ENCODE measurements at places on chromosomes 13 and 19. TPM values are rescaled to one million over a fixed set of nuclear protein-coding genes. Genes with fewer than 3 reads are reported as not detected.

- peak overlapping the region; percentile 15 for H3K4me3 ChIP-seq
- H3K27me3 ChIP-seq, result no peaks in the 10 kb centered on the region
- no peaks in the 10 kb centered on the region for H3K36me3 ChIP-seq
- no peak for DNase-seq
These were observed 172.5 kb upstream of the MIR17HG start for GRCh38 chr13:91174886-91175501.

GRCh38 chr19:15014579-15014978, 34.7 kb upstream of the CASP14 start:
- H3K4me3 ChIP-seq, result no peak overlapping the region
- no peaks in the 10 kb centered on the region for H3K27me3 ChIP-seq

DNA sequence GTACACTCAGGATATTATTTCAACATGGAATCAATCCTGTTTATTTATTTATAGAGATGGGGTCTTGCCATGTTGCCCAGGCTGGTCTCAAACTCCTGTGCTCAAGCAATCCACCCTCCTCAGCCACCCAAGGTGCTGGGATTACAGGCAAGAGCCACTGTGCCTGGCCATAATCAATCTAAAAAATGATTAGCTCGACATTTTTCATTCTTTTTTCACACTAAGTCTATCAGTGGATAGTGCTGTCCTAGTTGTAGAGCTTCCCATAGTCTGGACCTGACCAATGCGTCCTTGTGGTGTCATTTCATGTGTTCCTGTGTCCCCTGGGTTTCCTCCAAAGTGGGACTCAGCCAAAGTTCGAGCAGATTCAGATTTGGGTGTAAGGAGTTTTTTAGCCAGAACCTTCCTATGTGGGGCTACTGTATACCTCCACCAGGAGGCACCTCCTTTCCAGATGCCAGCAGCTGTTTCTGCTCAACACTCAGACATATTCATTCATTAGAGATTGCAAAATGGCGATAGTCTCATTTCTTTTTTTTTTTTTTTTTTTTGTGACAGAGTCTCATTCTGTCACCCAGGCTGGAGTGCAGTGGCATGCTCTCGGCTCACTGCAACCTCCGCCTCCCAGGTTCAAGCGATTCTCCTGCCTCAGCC, 61.1 kb downstream of the MAP4K1 start:
- H3K4me3 ChIP-seq, result no peak overlapping the region
- H3K36me3 ChIP-seq, result no peaks in the 10 kb centered on the region
- DNase-seq, result no peak
- no peaks in the 10 kb centered on the region for H3K4me1 ChIP-seq

Gene GRIK5
- total RNA-seq, result 2.3 TPM

DNA sequence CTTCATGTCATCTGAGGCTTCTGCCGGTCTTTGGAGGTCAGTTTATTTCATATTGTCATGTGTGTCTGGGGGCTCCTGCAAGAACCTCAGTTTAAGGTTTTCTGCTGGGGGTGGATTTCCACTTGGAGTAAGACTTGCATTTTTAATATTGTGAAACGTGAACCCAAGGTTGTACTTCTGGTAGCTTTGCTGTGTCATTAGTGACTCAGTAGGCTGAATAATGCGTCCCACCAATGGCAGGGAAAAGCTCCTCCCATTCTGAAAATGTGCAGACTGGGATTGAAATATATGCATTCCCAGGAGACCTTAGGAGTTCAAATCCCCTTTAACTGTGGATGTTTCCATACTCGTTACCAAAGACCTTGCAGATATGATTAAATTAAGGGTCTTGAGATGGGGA, 46.2 kb downstream of the ING1 start:
- H3K4me3 ChIP-seq, result no peak overlapping the region
- no peak overlapping the region for H3K27ac ChIP-seq
- DNase-seq, result no peak
- H3K36me3 ChIP-seq, result no peaks in the 10 kb centered on the region
- no peaks in the 10 kb centered on the region for H3K4me1 ChIP-seq
- no peaks in the 10 kb centered on the region for H3K27me3 ChIP-seq

- no peaks in the 10 kb centered on the region for H3K4me1 ChIP-seq
- H3K27me3 ChIP-seq, result no peaks in the 10 kb centered on the region
- no peak overlapping the region for H3K27ac ChIP-seq
- no peak overlapping the region for H3K4me3 ChIP-seq
- H3K36me3 ChIP-seq, result no peaks in the 10 kb centered on the region
- no peak for DNase-seq
These were observed 491.0 kb downstream of the TBC1D4 start for GRCh38 chr13:74990992-74991391.

- H3K4me1 ChIP-seq, result peaks cover 12% of the 10 kb centered on the region
- DNase-seq, result peak; percentile 85
- peak overlapping the region; percentile 94 for H3K27ac ChIP-seq
- peaks cover 8% of the 10 kb centered on the region for H3K36me3 ChIP-seq
- no peaks in the 10 kb centered on the region for H3K27me3 ChIP-seq
These were observed 984 bp downstream of the RPS11 start for GRCh38 chr19:49497047-49497788.

DNA sequence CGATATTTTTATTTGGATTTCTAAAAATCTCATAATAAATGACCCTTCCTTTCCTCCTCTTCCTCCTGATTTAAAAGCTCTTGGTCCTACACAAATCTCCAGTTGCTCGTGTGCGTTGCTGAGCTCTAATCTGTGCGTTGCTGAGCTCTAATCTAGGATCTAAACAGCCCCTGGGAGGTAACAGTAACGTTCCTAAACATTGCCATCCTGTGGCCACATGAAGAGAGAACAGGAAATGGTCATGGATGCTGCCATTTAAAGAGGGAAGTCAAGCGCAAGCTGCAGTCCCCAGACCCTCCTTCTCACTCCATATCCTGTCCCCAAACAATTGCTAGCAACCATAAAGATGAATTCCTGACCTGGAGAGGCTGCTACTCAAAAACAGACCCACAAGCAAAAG, 170.8 kb downstream of the NUFIP1 start:
- H3K4me1 ChIP-seq, result no peaks in the 10 kb centered on the region
- H3K27ac ChIP-seq, result no peak overlapping the region
- no peak for DNase-seq
- H3K36me3 ChIP-seq, result no peaks in the 10 kb centered on the region

GRCh38 chr13:44368599-44369368, 4.8 kb upstream of the SERP2 start:
- no peaks in the 10 kb centered on the region for H3K27me3 ChIP-seq
- peak; percentile 74 for DNase-seq
- H3K36me3 ChIP-seq, result no peaks in the 10 kb centered on the region
- H3K4me3 ChIP-seq, result no peak overlapping the region
- peak overlapping the region; percentile 88 for H3K27ac ChIP-seq

Gene LGALS14
- total RNA-seq, result not detected

DNA sequence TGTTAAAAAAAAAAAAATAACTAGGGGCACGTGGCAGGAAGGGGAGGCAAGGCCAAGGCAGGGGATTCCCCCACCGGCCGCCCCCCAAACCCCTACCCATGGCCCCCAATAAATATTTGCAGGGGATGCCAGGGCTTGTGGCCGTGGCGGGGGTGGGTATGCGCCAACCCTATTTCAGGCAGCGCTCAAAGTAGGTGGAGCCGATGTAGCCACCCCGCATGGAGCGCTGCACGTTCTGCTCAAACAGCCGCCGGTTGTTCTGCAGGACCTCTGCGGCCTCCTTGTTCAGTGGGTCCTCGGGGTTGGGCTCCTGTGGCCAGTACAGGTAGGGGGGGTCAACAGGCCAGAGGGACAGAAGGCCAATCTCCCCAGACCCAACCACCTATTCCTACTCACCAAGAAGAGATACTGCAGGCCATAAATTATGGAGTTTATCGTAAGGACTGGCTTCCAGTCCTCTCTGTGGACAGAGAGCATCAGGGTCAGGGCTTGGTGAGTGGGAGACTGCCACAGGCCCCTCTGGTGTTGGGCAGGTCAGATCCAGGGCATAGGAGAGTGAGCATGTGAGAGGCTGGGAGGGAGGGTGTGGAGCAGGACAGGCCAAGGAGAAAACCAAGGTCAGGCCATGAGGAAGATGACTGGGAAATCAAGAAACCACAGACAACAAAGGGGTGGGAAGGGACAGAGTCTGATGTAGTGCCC, 1.2 kb upstream of the CHMP2A start:
- H3K27me3 ChIP-seq, result no peaks in the 10 kb centered on the region

GRCh38 chr13:96730676-96731075, 263.6 kb downstream of the OXGR1 start:
- no peaks in the 10 kb centered on the region for H3K4me1 ChIP-seq
- no peaks in the 10 kb centered on the region for H3K36me3 ChIP-seq
- no peak for DNase-seq
- no peaks in the 10 kb centered on the region for H3K27me3 ChIP-seq

- no peaks in the 10 kb centered on the region for H3K36me3 ChIP-seq
- peaks cover 7% of the 10 kb centered on the region for H3K4me1 ChIP-seq
- H3K27ac ChIP-seq, result no peak overlapping the region
- no peak for DNase-seq
- H3K27me3 ChIP-seq, result no peaks in the 10 kb centered on the region
- no peak overlapping the region for H3K4me3 ChIP-seq
These were observed 10.9 kb downstream of the ACP4 start for GRCh38 chr19:50801107-50801506.

DNA sequence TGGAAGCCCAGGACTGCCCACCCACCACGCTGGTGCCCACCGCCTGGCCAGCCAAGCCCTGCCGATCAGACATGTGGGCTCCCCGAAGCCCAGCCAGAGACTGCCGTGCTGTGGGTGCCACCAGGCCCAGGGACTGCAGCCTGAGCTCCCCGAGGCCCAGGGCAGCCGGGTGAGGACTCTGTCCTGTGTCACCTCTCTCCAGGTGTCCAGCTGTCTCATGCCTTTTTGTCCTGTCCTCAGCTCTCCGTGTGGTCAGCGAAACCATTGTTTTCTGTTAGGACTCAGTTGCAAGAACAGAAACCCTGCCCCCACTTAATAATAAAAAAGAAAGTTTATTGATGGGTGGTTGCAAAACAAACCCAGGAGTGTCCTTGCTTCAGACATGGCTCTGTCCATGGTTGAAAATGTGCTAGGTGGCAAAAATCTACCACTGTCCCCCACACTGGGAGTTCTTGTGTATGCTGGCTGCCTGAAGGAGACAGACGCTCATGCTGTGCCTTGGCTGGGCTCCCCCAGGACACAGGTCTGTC, 9.9 kb downstream of the PLEKHF1 start:
- no peaks in the 10 kb centered on the region for H3K4me1 ChIP-seq
- H3K36me3 ChIP-seq, result no peaks in the 10 kb centered on the region
- no peak overlapping the region for H3K4me3 ChIP-seq
- H3K27me3 ChIP-seq, result no peaks in the 10 kb centered on the region

DNA sequence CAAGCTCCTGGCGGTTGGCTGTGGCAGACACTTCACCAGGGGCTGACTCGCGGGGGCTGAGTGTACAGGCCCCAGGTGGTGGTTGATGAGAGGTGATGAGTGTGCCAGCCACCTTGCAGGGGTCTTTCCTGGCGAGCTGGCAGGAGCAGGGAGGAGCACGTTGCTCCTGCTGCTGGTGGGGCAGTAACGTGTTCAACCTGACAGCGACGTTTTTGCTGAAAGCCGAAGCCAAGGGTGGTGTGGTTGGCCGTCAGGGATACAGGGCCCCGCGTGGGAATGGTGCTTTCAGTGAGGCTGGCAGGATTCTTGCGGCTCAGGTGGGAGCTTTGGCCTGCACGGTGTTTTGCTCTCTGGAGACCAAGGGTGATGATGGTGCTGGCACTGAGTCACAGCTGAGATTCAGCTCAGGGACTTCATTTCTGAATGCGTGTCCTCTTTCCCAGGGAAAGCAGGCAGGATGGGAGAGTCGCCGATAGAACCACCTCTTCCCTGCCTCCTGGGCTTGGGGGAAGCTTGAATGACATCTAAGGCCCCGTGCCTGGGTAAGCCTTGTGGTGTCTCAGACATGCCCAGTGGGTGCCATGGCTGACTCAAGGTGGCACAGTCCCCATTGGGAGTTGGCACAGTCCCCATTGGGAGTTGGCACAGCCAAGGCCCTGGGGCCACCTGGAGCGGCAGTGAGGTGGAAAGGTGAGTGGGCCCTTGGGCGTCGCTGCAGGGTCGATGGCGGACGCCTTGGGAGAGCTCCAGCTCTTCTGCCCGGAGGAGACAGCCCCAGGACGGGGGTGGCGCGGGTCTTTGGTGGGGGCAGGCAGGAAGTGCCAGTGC, 8.8 kb downstream of the DAZAP1 start:
- DNase-seq, result no peak
- no peak overlapping the region for H3K4me3 ChIP-seq
- H3K27me3 ChIP-seq, result no peaks in the 10 kb centered on the region
- H3K36me3 ChIP-seq, result peaks cover 10% of the 10 kb centered on the region

DNA sequence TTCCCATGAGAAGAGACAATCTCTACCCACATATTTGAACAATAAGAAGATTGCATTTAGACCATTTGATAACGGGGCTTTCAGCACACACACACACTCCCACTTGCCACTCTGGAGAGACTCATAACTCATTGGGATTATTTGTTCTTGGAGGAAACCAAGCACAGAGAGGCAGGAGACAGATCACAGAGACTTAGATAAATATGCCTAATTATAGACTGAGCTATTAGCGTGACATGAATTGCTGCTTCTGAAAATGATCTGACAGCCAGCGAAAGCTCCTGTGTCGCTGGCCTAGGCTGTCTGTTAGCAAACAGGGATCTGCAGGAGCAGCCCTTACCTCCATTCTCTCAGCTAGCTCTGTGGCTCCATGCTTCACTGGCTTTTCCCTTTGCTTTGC, 111.4 kb downstream of the CCNA1 start:
- no peaks in the 10 kb centered on the region for H3K36me3 ChIP-seq
- no peak for DNase-seq
- H3K4me1 ChIP-seq, result no peaks in the 10 kb centered on the region
